ENCODE measurements at places on chromosomes 6 and 20.

DNA sequence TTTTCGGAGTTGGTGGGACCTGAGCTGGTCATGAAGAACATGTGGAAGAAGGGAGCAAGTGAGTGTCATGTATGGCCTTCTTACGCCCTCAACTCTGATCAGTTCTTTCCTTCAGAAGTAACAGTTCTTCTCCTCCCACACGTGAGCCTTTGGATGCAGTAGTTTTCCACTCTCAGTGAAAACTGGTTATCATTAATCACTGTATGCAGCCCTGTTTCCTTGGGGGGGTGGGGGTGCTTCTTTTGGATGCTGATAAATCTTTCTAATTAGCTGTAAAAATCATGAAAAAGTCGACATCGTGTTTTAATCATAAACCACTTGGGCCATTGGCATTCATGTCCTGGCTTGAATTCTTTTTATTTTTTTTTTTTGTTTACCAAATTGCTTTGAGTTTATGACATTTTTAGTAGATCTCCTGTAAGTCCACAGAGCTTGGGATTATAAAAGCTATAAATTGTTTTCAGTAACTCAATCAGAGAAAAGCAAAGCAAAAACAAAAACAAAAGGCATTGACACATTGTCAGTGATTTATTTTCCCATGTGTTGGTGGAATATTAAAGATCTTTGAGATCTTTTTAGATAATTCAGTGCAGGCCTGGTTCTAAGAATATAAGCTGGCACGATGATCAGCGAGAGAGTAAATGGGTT lies 84.8 kb downstream of the TRMT11 start:
- DNase-seq = no peak

DNA sequence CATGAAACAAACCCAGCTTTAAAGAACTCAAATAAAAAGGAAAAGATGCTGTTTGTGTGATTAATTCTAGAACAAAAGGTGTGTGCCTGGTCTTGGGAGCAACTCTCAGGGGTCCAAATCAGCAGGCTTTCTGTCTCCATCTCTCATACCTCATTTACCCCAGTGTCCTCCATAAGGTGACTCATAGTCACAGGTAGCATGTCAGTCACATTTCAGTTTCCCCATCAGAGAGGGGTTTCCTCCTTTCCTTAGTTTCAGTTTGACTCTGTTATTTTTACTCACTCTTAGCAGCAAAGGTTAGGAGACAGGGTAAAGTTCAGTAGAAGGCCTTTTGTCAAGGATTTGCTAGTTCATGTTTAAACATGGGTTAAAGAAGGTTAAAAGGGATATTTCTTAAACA lies 46.2 kb downstream of the OGFRL1 start:
- DNase-seq = peak; percentile 22

DNA sequence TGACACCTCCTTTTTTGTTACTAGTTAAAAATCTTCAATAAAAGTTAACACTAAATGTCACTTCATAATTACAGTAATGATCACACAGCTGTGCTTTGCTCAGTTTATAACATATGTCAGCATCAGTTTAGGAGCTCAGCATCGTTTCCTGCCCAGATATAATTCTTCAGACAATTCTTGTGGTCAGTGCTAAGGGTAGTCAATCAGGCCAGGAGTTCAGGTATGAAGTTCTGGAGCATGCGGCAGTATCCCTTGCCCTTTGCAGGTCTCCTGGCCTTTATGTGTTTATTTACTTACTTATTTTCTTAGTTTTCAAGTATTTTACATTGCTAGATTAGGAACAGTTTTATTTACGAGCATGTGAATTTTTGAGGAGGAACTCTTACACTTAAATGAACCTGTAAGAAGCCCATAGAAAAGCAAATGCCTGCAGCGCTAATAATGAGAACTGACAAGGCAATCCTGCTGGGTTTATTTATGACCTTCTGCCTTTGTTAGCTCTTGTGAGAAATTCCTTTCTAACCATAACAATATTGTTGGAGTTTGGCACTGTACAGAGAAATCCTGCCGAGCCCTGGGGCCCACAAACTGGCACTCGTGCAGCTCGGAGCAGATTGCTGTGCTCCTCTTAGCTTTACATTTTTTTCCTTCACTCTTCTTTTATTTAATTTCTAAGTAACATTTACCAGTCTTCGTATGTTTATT lies 252.8 kb downstream of the TMEM242 start:
- no peak for DNase-seq

GRCh38 chr6:119834418-119834817 lies 484.9 kb upstream of the MAN1A1 start:
- DNase-seq = peak; percentile 59

GRCh38 chr20:8152847-8153246 lies 20.8 kb downstream of the PLCB1 start:
- no peak for DNase-seq

DNA sequence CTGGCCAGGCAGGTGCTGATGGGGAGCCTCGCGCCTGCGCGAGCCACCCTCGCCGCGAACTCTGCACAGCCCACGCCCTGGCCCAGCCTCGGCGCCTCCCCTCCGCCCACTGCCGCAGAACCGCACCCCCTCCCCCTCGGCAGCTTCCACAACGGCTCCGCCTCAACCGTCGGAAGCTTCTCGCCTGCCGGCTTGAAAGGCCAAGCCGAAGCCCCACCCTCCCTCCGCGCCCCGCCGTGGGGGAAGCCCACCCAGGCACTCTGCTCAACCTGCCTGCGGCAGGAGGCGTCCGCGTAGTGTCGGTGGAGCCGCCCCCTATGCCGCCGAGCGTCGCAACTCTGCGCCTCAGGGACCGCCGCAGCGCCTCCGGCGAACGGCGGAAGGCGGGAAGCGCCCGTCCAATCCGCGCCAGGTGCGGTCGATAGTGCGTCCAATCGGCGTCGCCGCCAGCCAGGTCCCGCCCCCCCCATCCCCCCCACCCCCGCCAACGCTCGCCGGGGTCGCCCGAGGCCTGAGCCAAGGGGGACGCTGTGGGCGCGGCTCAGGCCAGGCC lies at the start of gene SYCP2:
Gene SYCP2, minus strand, starts transcription at position 342 of the 553 bp plus-strand sequence. CDS start 11,224 bp downstream, outside the sequence.
- DNase-seq = peak; percentile 33

- DNase-seq = peak; percentile 45
These were observed 8.9 kb downstream of the VSTM2L start for GRCh38 chr20:37911838-37912281.

GRCh38 chr6:73642530-73642929 lies 11.3 kb downstream of the SLC17A5 start:
- DNase-seq = no peak

- DNase-seq = peak; percentile 87
These were observed 55.2 kb downstream of the TGM2 start for GRCh38 chr20:38109591-38110524.

- no peak for DNase-seq
These were observed 125.4 kb downstream of the DST start for GRCh38 chr6:56517155-56517745.

GRCh38 chr20:50315586-50316551 lies 125.2 kb downstream of the CEBPB start:
- no peak for DNase-seq

GRCh38 chr6:35590622-35591066 lies 77.9 kb upstream of the TULP1 start:
- DNase-seq = no peak

DNA sequence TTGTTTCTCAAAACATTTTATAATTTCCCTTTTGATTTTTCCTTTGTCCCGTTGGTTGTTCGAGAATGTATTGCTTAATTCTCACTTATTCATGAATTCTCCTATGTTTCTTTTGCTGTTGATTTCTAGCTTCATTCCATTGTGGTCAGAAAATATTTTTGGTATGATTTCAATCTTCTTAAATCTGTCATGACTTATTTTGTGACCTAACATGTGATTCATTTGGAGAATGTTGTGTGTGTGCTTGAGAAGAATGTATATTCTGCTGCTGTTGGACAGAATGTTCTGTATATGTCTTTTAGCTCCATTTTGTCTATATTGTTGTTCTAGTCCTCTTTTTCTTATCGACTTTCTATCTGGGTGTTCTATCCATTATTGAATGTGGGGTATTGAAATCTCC lies 286.2 kb upstream of the RNF217 start:
- peak; percentile 63 for DNase-seq

GRCh38 chr6:161088676-161089328 lies 97.2 kb downstream of the MAP3K4 start:
- DNase-seq = peak; percentile 10

DNA sequence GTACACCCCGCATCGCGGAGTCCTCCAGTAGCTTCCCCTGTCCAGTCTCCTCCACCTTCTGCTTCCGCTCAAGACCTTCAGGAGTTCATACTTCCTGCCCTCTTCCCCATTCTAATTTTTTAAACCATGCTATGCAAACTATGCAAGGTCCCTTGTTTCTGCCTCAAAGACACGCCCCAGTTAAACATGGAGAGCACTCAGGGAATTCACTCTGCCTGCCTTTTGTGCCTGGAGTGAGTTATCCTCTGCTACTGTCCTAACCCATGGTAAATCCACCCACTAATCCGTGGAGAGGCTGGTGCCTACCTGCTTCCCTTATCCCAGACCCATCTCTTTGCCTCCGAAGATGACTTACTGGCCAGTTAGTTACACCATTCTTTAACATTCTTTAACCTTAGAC lies 473.7 kb upstream of the JARID2 start:
- DNase-seq = no peak

- peak; percentile 53 for DNase-seq
These were observed 138.7 kb upstream of the EDN1 start for GRCh38 chr6:12151433-12151820.

- DNase-seq = no peak
These were observed 270.2 kb downstream of the SMOC2 start for GRCh38 chr6:168711049-168711640.

DNA sequence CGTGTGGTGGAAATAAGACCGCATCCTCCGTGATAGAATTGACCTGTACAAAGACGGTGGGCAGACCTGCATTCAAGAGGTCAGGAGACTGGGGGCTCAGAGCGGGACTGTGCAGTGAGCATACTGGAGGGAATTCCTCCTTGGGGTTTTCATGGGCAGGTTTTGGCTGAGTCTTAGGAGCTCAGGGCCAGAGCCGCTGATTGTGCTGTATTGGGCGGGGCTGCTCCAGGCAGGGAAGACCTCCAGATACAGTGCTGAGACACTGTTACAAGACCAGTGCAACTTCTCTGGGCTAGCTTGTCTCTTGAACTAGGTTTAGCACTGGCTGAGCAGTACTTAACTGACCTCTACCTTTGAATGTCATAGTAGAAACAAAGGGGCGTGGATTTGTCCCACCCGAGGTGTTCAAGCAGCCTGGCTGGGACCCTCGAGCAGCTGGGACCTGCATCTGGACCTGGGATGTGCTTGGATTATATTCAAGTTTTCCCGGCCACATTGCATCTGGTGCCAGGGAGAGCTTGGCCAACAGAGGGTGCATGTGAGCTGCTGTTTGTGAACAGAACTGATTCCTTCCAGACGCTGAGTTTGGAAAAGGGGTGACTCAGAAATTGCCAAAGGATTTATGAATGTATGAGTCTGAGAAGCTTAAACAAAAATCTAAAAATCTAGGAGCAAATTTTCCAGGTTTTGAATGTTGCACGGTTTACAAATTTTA lies 33.4 kb upstream of the SLC22A1 start:
- peak; percentile 78 for DNase-seq

All from epithelial cell of esophagus (primary cell).